SK-N-SH treated with all-trans-retinoic acid at 6 μM for 48 hours (cell line): ENCODE measurements at places on chromosomes 16 and 17.

GRCh38 chr17:1493291-1493980 is 950 bp upstream of the MYO1C start:
- no peak for ATAC-seq

- ATAC-seq = peak; percentile 25
Measured at GRCh38 chr17:5485270-5486205, at the start of gene DERL2. Gene DERL2 (minus strand): TSS chr17:5486178. CDS start chr17:5486161, 17 bp downstream.

GRCh38 chr16:6447021-6447790 is 885.4 kb upstream of the RBFOX1 start:
- ATAC-seq = no peak

DNA sequence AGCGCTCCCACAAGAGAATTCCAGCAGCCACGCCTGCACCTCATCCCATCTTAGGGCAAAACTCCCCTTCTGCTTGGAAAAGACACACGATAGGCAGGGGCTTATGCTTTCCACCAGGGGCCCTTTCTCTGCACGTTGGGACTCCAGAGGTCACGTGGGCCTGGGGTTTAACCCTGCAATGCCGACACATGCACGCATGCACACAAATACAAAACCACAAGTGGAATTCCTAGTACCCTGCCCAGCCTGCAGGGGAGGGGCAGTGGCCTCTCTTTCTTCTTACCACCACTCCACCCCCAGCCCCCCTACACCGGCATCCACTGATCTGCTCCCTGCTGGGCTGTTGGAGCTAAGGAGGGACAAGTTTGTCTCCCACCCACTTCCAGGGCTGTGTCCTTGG is 16.8 kb upstream of the CCDC182 start:
- ATAC-seq = no peak

DNA sequence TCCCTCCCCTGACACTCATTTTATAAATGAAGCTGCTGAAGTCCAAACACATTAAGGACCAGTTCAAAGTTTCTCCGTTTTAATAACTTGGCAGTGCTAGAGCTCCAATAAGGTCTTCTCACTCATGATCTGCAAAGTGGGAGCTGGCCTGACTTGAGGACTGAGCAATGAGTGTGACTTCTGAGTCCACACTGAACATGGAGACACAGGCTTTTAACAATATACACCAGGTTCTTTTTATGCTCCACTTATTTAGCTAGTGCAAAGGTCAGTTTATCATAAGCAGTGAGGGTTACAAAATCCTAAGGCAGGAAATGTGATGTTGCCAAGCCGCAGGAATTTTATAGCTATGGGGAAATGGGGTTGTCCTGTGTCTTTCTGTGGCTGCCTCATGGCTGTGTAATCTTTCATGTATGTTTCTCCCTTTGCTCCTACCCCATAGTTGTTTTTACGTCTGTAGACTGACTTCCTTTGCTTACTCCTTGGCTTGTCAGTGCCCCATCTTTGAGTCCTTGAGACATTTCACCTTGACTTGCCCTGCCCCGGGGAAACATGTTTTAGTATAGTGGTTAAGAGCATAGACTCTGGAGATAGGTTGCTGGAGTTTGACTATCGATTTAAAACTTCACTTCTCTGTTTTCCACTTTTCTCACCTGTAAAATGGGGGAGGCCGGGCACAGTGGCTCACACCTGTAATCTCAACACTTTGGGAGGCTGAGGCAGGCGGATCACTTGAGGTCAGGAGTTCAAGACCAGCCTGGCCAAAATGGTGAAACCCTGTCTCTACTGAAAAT is 12.2 kb upstream of the MMD start:
- peak; percentile 35 for ATAC-seq

DNA sequence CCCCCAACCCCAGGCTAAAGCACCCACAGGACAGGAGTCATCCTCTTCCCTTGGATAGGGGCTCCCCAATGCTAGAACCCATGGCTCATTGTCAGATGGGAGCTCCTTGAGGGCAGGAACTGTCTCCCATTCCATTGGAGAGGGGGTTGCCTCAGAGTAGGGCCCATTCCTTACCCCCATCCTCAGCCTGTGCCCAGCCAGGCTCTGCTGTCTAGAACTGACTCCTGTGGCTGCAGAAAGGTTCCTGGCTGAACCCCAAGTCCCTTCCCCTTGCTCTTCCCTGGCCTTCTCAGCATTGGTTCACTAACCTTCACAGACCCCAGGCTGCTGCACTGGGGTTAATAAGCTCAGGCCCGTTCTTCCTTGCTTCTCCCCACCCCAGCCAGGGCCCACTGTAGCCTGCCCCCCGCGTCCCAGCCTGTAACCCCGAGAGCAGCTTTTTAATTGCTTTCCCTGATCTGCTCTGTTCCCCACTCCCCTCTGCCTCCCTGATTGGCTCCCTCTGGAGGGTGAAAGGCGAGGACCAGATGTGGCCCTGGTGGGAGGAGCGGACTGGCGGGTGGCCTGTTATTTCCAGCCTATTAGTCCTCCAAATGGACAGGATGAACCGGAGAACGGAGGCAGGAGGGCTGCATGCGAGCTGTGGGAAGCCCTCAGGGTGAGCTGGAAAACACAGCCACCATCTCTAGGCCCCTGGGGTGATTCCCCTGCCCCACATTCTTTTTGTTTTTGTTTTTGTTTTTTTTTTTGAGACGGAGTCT is 6.0 kb upstream of the GFAP start:
- no peak; the same call in 2 of the 3 replicates for ATAC-seq

DNA sequence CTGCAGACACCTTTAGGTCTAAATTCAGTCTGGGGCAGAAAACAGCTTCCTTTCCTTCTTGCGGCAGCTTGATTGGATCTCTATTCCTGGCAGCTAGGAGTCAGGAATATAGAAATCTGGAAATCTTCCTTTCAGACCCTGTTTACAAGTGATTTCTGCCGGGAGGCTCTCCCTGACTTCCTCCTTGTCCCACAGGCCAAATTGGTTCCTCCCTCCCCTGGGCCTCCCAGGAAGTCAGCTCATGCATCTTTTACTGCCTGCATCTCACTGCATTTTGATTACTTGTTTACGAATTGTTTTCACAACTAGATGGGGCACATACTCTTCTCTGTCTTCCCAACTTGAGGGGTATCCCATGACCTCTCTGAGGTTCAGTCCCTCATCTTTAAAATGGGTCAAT is 206.3 kb downstream of the MAF start:
- ATAC-seq = no peak
